CD8-positive, alpha-beta T cell (primary cell): ENCODE measurements at places on chromosomes 6 and 20. TPM values are rescaled to one million over a fixed set of nuclear protein-coding genes. Genes with fewer than 3 reads are reported as not detected.

GRCh38 chr6:81892891-81893290, 140.4 kb upstream of the TENT5A start:
- DNase-seq: no peak

DNA sequence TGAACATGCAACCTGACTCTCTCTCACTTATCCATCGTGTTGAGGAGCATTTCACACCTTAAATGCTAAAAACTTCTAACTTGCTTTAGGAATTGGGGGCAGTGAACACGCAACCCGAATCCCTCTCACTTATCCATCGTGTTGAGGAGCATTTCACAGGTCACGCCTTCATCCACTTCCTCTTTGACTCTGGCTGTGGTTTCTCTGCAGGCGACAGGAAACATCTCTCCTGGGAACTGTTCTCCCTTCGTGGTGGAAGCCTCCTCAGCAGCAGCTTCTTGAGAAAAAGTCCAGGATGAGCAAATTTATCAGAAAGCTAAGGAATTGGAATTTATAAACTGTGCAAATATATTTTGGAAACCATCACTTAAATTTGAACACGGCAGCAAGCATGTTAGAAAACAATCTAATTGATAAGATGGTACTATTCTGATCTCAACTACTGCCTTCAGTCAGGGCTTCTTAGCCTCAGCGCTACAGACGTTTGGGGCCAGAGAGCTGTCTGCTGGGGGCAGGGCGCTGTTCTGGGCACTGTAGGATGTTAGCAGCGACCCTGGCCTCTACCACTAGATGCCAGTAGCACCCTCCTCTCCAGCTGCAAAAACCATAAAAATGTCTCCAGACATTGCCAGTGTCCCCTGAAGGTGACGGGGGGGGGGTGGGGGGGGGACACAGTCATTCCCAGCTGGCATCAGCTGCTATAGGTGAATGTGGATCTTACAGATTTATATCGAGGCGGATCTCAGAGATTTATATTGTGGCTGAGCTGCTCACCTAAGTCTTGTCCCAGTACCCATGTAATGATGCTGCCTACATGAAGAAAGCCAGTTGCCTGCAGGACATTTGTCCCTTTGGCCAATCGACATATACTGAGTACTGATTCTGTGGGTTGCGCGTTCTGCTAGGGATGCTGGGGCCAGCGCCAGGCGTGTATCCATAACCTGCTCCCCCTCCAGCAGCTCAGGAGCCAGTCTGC, 26.2 kb downstream of the CTCFL start:
- peak; percentile 61 for DNase-seq

GRCh38 chr20:52103335-52103912, 88.2 kb downstream of the ZFP64 start:
- no peak for DNase-seq

Gene KHDC1L
- total RNA-seq: not detected
